Cerebellar cortex (tissue), 1 donor: ENCODE measurements at places on chromosomes 6 and 20.
A peak's percentile ranks its signal among the peaks of the same experiment; 100 is the strongest.

DNA sequence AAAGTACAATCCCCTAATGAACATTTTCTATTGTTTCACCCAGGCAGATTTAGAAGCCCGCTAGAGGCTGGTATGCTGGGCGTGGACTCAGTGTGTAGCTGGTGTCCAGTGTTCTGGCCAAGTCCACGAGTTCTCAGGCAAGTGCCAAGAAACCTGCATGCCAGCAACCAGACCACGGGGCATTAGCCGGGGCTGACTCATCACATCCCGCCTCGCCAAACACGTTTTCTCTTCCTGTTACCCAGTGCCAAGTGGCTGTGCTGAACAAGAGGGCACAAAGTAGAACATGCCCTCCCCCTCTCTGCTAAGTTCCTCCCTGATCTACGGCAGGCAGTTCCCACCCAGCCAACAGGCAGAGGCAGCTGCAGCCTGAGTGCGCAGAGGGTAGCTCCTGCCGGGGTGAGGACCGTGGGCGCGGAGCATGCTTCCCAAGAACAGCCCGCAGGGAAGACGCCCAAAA, 29.6 kb downstream of the RAMACL start:
- DNase-seq = peak; percentile 98

GRCh38 chr20:20293691-20294385, 74.1 kb upstream of the INSM1 start:
- no peak for DNase-seq

- no peak for DNase-seq
Measured at GRCh38 chr6:34723203-34723602, 26.6 kb upstream of the ILRUN start.

DNA sequence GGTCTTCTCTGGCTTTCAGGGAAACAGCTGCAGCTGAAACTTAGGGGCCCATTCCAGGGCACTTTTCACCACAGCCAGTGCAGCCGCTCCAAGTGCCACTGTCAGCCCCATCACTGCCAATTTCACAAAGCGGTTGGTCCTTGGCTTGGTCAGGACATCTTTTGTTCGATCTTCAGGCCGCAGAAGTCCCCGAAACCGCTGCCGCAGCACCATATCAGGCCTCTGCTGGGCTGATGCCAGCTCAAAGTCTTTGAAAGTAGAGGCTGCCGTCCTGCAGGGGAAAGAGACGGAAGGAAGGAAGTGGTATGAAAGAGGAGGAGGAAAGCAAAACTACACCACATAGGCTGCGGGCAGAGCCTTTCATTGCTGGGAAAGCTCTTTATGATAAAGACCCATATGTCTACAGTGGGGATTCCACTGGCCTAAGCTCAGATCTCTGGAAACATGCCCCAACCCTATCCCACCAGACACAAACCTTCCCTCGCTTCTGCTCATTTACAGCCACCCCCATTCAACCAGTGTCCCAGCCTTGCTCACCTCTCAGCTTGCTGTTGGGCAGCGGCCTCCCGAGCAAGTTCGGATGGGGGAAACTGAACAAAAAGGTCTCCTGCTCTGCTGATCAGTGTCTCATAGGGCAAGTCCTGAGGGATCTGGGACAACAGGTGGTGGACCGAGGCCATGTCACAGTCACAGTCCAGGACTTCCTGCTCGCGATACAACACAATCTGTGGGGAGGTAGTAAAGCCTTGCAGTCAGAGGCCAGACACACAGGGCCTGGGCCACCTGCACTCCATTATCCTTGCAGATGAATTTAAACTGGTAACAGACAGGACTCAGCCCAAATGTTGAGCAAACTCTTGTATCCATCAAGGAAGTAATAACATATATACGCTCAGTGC, 23.5 kb downstream of the TBC1D20 start:
- DNase-seq = no peak

GRCh38 chr6:27761391-27761790, 150.8 kb downstream of the OR2B2 start:
- peak; percentile 48 for DNase-seq

- no peak for DNase-seq
Measured at GRCh38 chr20:16393836-16394235, 179.4 kb downstream of the KIF16B start.

DNA sequence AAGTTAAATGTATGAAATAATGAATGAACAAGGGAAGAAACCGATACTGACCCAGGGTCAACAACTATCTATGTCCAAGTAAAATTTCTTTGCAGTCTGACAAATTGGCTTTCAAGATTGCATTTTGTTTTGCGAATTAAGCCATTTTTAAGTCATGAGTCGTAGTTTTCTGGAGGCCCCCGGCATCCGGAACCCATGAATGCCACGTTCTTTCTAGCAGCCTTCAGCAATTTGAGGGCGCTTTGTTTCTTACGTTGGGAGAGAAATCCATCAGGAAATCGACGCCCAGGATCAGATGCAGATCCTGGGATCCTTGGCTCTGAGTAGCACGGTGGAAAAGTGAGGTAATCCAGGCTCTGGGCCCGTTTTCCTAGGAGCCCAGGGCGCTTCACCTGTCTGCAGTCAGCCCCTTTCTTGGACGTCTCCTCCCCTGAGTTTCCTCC, 309 bp upstream of the ABRACL start:
- no peak for DNase-seq

- no peak for DNase-seq
Measured at GRCh38 chr6:30938730-30939129, 2.0 kb upstream of the MUCL3 start.

DNA sequence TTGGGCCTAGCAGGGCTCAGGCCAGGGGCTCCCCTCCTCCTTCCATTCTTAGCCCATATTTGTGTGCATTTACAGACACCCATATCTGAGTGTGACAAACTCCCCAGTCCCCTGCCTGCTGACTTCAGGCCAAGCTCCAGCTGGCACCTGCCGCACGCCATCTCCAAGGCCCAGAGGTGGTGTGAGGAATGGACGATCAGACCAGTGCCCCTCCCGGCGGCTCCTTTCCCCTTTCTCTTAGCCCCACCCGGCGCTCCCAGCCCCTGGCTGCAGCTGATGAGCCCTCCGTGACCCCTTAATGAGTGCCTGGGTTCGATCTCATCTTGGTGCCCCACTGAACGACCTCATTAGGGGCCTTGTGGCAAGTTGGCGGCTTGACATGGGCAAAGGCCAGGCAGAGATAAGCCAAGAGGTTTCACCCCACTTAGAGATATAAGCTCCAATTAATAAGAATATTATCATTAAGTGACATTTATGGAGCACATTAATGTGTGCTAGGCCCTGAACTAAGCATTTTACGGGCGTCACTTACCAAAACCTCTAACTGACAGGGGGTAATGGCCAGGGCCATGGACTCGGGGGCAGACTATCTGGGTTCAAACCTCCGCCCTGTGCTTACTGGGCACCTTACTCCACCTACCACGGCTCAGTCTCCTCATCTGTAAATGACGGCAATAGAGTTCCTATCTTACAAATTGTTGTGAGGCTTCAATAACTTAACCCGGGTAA, 17.5 kb downstream of the ADA start:
- DNase-seq = no peak

DNA sequence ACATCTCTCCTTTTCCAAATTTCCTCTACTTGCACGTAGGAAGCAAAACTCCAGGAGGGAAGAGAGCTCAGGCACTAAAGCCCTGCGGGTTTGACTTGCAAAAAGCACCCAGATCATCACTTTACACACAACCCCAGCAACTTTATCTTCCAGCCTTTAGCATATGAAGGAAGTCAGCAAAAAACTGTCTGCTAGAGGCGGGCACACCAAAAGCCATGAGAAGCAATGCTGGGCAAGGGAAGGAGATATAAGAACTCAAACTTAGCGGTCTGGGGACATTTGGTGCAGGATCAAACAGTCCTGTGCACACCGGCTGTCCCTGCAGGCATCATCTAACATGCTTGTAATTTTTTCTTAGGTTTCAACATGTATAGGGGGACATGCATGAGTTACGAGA, 113.3 kb downstream of the JPH2 start:
- DNase-seq = no peak

GRCh38 chr6:30100585-30101443, 12.1 kb downstream of the TRIM31 start:
- no peak for DNase-seq

DNA sequence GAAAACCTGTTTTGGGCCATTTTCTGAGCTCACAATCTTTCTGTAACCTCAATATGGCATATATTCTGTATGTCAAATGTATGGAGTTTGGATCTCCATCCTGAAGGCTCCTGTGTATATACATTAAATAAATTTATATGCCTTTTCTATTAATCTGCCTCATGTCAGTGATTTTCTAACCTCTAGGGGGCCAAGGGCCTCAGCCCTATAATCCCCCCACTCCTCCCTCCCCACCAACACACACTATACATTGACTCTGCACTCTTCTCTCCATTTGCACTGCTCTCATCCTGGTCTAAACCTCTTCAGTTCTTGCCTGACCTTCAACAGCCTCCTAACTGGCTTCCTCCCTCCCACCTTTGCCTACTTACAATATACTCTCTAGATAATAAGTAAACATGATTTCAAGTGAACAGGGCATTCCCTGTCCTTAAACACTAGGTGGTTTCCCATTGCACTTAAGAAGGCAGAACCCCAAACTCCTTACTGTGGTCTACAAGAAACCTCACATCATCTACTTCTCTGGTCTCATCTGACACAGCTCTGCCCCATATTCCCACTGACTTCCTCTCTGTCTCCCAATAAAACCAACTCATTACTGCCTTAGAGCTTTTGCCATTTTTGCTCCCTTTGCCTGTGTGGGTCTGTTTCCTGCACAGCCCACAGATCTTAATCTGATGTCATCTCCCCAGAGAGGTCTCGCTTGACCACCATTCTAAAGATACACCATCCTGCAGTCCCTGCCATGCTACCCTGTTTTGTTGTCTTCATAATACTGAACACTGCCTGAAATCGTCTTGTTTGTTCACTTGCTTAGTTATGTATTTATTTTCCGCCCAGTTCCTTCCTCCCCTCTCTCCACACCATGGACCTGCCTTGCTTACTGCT, 213.7 kb downstream of the SYNE1 start:
- no peak for DNase-seq

GRCh38 chr6:39808964-39809363, 16.8 kb downstream of the DAAM2 start:
- no peak for DNase-seq

- no peak for DNase-seq
Measured at GRCh38 chr6:13439644-13440043, 47.8 kb downstream of the GFOD1 start.

DNA sequence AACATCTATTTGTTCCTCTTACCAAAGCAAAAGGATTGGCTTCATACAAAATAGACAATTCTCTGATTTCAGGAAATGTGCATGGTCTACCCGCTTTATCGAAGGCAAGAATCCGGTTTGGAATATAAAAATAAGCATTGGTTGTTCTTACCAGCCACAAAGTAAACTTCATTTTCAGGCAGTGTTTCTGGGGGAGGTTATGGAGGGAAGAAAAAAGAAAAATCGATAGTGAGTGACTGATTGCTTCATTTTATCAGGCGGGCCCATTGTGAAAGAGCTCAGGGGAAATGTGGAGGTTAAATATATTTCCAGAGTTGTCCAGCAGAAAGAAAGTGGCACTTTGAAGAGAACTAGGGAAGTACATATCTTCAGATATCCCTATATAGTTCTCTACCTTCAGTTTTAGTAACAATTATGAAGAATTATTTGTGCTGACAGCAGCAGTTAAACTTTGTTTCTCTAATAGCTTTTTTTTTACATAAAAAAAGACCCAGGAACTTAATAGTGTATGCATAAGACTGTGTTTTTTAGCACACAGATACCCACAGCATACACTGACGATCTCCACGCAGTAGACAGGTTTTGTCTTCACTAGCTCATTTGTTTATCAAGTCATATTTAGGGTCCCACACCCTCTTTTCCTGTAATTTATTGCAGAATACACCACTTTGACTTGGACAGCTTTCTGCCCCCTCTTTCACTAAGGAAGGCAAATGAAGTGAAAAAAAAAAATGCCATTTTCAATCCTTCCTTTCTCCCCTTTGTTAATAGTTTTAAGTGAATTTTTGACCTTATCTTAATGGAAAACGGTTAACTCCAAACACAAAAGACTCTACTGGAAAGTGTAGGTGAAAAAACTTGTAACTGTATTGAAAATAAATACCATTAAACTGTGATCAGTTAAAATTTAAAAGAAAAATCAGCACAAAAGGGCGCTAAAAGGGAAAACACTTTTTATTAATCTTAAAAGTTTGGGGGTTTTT, 2.9 kb downstream of the POU3F2 start:
- no peak for DNase-seq

GRCh38 chr6:3719462-3720308, 31.8 kb downstream of the PXDC1 start:
- no peak for DNase-seq

- no peak for DNase-seq
Measured at GRCh38 chr6:149852180-149852579, 12.0 kb downstream of the LRP11 start.

DNA sequence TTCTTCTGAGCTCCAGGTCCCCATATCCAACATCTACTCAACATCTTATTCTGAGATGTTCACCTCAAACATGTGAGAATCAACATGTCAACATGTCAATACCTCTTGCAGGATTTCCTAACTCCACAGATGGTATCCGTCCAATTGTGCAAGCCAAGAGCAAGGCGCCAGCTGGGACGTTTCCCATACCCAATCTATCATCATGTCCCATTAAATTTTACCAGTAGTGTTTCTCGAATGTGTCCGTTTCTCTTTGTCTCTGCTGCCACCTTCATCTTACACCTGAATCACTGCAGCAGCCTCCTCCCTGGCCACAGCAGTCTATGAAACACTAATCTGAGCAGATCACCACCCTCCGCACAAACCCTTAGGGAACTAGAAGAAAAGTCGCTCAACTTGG, 78.0 kb upstream of the RPS6KA2 start:
- no peak for DNase-seq

GRCh38 chr6:57173056-57173885, 1.1 kb downstream of the BAG2 start:
- peak; percentile 44 for DNase-seq

DNA sequence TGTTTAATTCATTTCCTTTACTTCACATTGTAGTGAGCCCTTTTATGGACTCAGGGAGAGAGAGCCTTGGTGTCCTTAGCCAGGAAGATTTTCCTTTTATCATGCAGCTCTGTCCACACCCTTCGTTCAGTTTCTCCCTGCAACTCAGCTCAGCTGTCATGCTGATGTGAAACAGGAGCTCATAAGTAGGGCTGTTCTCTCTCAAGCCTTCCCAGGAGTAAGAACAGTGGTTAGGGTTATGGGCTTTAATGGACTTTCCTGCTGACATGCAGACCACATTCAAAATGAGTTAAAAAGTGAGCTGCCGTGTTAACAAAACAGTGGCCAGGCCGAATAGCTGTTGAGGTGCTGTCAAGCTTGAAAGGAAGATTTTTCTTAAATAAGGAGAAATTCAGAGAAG, 104.1 kb downstream of the BCKDHB start:
- no peak for DNase-seq
